ENCODE measurements at places on chromosomes 6 and 20. TPM values are rescaled to one million over a fixed set of nuclear protein-coding genes. Genes with fewer than 3 reads are reported as not detected.

DNA sequence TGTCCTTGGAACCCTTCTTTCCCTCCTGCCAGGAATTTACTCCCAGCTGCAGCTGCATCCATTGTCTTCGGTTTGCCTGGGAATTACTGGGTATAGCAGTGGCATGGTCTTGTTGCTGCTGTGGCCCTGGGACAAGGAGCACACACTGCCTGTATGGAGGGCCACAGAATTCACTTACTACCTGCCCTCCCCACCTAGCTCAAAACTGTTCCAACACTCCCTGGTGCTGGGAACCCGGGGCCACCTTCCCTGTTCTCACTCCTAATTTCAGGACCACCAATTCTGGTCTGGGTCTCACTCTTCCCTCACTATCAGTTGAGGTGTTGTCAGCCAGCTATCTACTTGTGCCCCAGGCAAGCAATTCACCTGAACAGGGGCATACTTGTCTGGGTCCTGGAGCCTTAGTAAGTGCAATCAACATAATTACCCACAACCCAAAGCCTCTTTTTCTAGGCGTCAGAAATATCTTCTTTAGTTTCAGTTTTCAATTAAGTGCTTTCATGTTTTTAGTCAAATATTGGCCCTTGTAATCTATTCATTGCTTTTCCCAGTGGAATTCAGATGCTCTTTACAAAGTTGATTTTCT, 47.2 kb downstream of the METTL24 start:
- no peaks in the 10 kb centered on the region for H3K27me3 ChIP-seq
- DNase-seq = no peak
- H3K27ac ChIP-seq = no peak overlapping the region
- no peak overlapping the region for H3K4me3 ChIP-seq

- H3K36me3 ChIP-seq = peaks cover 5% of the 10 kb centered on the region
- no peaks in the 10 kb centered on the region for H3K4me1 ChIP-seq
- H3K4me3 ChIP-seq = no peak overlapping the region
- peak; percentile 38 for DNase-seq
Measured at GRCh38 chr6:52517502-52518278, 59.2 kb downstream of the TRAM2 start.

DNA sequence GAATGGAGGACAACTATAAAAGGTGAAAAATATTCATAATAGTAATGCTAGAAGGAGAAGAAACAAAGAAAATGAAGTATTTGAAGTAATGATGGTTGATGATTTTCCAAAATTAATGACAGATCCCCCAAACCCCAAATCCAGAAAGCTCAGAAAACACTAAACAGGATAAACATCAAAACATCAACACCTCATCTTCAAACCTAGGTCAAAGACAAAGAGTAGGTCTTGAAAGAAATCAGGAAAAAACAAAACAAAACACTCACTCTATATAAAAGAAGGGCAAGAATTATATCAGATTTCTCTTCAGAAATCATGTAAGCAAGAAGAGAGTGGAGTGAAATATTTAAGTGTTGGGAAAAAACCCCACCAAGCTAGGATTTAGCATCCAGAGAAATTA, 38.7 kb downstream of the RANBP9 start:
- H3K36me3 ChIP-seq = no peaks in the 10 kb centered on the region
- H3K4me3 ChIP-seq = no peak overlapping the region
- H3K27me3 ChIP-seq = no peaks in the 10 kb centered on the region
- no peak overlapping the region for H3K27ac ChIP-seq

DNA sequence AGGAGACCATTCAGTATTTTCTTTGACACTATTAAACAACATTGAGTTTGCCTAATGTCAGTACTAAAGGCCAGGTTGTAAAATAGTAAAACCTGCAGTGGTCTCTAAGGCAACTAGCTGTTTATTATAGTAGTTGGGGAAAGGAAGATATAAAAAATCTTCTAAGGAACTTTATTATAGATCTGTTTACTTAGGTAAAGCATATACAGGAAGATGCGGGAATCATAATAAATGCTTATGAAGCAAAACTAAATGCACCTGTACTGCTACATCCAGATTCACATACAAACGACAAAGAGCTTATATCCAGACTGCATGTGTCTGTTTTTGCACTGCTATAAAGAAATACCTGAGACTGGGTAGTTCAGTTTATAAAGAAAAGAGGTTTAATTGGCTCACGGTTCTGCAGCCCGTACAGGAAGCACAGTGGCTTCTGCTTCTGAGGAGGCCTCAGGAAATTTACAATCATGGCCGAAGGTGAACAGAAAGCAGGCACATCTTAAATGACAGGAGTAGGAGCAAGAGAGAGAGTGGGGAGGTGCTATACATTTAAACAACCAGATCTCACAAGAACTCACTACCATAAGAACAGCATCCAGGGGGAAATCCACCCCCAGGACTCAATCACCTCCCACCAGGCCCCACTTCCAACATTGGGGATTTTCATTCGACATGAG, 8.7 kb upstream of the TRIM39 start:
- H3K27ac ChIP-seq = peak overlapping the region; percentile 2
- H3K27me3 ChIP-seq = no peaks in the 10 kb centered on the region
- H3K36me3 ChIP-seq = peaks cover 9% of the 10 kb centered on the region
- peaks cover 31% of the 10 kb centered on the region for H3K4me1 ChIP-seq
- H3K4me3 ChIP-seq = no peak overlapping the region

- no peaks in the 10 kb centered on the region for H3K36me3 ChIP-seq
- no peak overlapping the region for H3K4me3 ChIP-seq
- H3K27me3 ChIP-seq = no peaks in the 10 kb centered on the region
- no peaks in the 10 kb centered on the region for H3K4me1 ChIP-seq
Measured at GRCh38 chr20:51703400-51704287, 64.5 kb downstream of the ATP9A start.

DNA sequence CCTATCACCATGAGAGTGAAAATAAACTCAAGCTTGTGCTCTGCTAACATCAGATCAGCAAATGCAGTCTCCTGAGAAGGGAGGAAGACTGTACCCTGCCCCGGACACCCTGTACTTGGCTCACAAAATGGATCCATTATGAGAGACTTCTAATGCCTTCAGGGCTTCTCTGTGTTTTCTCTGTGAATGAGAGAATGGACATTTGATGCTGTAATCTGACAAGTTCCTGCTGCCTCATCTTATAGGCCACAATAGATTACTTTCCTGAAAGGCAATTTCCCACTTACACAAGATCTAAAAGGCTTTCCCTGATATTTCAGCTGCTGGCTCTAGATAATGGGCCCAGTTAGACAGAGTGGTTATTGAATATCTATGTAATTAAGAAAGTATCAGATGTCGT, 117.2 kb downstream of the OTOR start:
- H3K4me1 ChIP-seq = no peaks in the 10 kb centered on the region
- no peak overlapping the region for H3K4me3 ChIP-seq
- H3K36me3 ChIP-seq = no peaks in the 10 kb centered on the region
- no peak overlapping the region for H3K27ac ChIP-seq

GRCh38 chr6:16163535-16164300, 34.8 kb downstream of the MYLIP start:
- H3K36me3 ChIP-seq = no peaks in the 10 kb centered on the region
- no peak overlapping the region for H3K4me3 ChIP-seq
- DNase-seq = no peak
- H3K4me1 ChIP-seq = peaks cover 11% of the 10 kb centered on the region

- H3K36me3 ChIP-seq = no peaks in the 10 kb centered on the region
- H3K27me3 ChIP-seq = no peaks in the 10 kb centered on the region
- no peak overlapping the region for H3K27ac ChIP-seq
- no peak for DNase-seq
Measured at GRCh38 chr6:46990031-46990644, 52.0 kb downstream of the ADGRF1 start.

DNA sequence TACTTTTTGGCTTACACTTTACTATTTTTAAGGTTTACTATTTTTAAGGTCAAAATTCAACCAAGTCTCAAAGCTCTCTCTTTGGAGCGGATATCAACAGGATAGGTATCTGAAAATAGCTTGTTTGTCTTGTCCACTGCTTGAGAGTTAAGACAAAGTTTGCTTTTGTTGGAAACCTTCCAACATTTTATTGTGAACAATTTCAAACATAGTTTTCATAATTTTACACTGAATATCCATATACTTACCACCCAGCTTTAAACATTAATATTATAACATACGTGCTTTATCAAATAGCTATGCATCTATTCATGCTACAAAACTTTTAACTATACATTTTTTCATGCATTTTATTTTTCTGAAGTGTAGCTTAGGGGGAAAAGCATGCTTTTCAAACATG, 109.9 kb downstream of the FYN start:
- DNase-seq = no peak
- H3K27me3 ChIP-seq = no peaks in the 10 kb centered on the region
- H3K36me3 ChIP-seq = no peaks in the 10 kb centered on the region
- peak overlapping the region; percentile 97 for H3K27ac ChIP-seq
- H3K4me1 ChIP-seq = peaks cover 82% of the 10 kb centered on the region
- peak overlapping the region; percentile 8 for H3K4me3 ChIP-seq

DNA sequence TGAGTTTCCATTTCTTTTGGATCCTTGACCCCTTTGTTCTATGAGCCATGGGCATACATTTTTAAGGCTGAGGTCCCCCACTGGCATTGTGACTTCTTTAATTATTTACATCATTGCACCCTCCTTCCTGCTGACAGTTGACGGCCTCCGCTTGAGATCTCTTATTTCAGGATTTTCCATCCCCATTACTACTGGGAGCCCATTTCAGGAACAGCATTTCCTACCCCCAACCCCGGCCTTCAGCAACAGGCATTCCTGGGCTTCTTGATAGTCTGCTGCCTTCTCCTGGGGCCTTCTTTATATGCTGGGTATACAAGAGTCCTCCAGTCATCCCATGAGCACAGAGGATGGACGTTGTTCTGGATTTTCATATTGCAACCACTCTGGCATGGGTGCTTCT, 3.8 kb downstream of the ULBP1 start:
- peaks cover 24% of the 10 kb centered on the region for H3K4me1 ChIP-seq
- peaks cover 27% of the 10 kb centered on the region for H3K27me3 ChIP-seq
- no peak overlapping the region for H3K27ac ChIP-seq
- H3K36me3 ChIP-seq = no peaks in the 10 kb centered on the region
- no peak overlapping the region for H3K4me3 ChIP-seq

SSTR4 gene
- polyA plus RNA-seq = not detected

ID1 gene
- polyA plus RNA-seq = not detected

SNX3 gene
- 169 TPM for polyA plus RNA-seq

Data from naive thymus-derived CD4-positive, alpha-beta T cell (primary cell).